NB4 (cell line): ENCODE measurements at places on chromosomes 4 and X.
A peak's percentile ranks its signal among the peaks of the same experiment; 100 is the strongest.

- DNase-seq: no peak
These were observed 1754.3 kb upstream of the AGA start for GRCh38 chr4:179196511-179196910.

DNA sequence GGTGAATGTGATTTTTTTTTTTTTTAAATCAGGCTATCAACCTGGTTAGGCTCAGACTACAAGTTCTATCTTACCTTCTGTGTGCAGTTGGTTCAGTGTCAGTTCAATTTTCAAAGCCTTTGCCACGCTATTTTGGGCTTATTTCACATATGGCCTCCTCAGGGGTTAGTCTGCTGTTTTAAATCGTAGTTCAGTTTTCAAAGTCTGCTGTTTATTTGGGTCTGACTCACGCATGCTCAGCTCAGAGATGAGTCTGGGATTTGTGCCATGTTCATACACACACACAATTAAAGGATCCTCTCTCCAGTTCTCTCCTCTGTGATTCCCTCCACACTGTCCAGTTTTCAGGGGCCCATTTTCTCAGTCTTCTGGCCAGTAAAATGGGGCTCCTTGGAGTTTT, 32.3 kb upstream of the ZFX start:
- no peak for DNase-seq

DNA sequence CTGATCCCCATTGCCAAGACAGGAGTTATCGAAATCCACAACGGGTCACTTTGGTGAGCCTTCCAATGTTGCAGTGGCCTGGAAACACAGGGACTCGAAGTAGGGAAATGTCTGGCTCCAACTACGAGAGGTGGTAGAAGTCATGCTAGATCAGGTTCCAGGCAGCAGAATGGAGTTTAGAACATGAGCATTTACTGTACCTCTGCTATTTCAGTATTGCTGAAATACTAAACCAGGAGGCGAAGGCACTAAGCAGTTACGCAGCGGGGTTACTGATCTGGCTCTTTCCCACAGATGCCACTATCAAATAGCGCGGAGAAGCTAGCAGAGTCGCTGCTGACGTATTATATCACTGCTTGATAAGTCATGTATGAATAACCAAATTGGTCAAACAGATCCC, 56.3 kb downstream of the PTCHD1 start:
- no peak for DNase-seq

DNA sequence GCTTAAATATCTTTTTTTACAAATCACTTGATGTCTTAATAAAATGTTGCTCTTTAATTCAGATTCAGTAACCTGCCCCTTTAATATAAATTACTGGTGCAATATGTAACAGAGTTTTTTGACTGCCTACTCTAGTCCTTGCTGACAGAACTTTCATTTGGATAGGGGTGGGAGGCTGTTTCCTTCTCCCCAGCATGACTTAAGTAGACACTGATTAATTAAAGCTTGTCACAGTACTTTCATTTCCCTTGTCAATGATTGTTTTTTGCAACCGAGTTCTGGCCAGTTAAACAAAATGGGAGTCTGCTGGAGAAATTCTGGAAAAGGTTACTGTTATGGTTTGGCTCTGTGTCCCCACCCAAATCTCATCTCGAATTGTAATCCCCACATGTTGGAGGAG, 37.3 kb upstream of the BBS12 start:
- DNase-seq: no peak

- no peak for DNase-seq
These were observed 109.1 kb downstream of the RBM47 start for GRCh38 chr4:40520533-40520932.

DNA sequence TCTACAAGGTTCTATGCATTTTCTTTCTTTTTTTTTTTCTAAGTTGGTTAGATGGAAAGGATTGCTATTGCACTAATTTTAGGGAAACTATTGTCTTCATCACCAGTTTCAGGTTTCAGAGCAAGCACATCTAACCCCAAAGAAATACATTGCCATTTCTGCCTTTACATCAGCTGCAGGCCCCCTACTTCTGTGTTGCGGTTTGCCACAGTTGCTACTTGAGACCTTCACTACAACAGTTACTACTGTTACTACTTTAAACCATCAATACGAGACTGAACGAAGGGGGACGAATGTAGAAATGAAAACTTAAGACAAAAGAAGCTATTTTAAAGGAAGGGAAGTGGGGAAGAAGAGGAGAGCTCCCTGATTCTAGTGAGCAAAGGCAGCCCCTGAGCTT, 256.7 kb upstream of the LCORL start:
- no peak for DNase-seq

GRCh38 chr4:130099105-130099504, 1003.2 kb downstream of the C4orf33 start:
- DNase-seq: no peak

GRCh38 chr4:152424977-152425376, 110.9 kb downstream of the FBXW7 start:
- DNase-seq: peak; percentile 64

- no peak for DNase-seq
These were observed 28.1 kb upstream of the LGI2 start for GRCh38 chr4:25058796-25059195.

DNA sequence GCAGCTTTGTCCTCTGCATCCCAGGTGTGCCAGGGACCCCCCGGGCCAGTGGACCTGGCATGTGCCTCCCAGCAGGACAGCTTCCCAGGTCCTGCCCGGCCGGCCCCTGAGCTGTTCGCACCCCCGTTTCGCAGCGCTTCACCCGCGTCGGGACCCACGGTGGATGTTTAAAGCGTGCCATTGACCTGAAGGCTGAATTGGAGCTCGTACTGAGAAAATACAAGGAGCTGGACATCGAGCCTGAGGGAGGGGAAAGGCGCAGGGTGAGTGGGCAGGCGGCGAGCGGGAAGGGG, 7.9 kb downstream of the UVSSA start:
- no peak for DNase-seq

DNA sequence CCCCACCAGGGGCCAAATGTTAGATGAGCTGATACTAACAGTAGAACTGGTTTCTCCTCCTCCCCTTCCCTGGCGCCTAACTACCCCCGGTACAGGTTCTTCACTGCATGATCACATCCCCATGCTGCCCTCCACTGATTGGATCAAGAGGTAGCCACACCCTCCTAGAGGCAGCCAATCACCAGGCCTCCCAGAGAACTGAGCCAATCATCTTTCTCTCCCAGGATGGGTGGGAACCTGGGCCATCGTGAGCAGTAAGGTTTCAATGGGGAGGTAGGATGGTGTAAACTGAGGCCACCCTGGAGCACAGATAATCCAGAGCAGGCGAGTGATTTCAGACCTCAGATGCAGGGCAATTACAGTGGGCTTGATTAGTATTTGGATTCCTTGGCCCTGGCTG, 64.2 kb downstream of the PPP2R2C start:
- peak; percentile 34 for DNase-seq

- no peak for DNase-seq
These were observed 145.9 kb upstream of the NLGN4X start for GRCh38 chrX:6374556-6374955.

- no peak for DNase-seq
These were observed 306.1 kb downstream of the PCDH18 start for GRCh38 chr4:137226221-137226620.

DNA sequence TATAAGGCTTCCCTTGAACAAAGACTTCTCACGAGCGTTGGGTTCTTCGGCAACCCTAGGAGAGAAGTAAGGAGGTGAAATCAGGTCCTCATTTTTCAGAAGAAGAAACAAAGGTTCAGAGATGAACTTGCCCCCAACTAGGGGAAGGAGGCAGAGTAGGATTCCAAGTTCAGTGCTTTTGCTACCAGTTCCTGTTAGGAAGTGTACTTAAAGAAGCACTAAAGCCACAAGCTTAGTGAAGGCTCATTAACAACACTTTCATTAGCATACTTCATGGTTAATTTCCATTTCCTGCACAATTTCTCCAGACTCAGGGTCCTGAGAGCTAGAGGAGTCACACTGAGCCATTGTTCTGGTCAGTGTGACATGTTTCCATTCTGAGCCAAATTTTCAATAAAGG, 52.1 kb downstream of the VSIG4 start:
- DNase-seq: peak; percentile 72

DNA sequence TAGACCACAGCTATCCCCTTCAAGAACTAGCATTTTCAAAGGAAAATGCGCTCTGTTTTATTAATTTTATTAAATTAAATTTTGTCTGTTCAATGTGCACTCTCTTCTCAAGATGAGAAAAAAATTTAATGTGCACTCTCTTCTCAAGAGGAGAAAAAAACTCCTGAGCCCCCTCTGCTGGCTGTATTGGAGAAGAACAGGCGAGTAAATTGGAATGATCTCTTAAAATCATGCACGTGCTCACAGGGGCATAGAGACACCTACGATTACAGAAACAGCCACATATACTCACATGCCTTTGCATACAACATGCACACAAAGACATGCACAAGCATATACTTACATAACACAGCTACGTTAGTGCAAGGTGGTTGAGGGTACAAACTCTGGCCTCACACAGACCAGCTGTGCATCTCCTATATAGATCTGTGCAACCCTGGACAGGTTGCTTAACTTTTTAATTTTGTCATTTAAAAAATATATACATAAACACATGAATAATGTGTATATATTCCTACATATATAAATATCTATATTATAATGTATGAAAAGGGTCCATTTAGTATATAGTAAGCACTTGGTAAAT, 176.2 kb upstream of the CXorf66 start:
- peak; percentile 31 for DNase-seq

GRCh38 chr4:66045913-66046312, 375.6 kb upstream of the EPHA5 start:
- DNase-seq: no peak

GRCh38 chrX:63526863-63527262, 175.7 kb upstream of the SPIN4 start:
- DNase-seq: no peak

- DNase-seq: no peak
These were observed 119.0 kb downstream of the APBB2 start for GRCh38 chr4:41095192-41095872.

DNA sequence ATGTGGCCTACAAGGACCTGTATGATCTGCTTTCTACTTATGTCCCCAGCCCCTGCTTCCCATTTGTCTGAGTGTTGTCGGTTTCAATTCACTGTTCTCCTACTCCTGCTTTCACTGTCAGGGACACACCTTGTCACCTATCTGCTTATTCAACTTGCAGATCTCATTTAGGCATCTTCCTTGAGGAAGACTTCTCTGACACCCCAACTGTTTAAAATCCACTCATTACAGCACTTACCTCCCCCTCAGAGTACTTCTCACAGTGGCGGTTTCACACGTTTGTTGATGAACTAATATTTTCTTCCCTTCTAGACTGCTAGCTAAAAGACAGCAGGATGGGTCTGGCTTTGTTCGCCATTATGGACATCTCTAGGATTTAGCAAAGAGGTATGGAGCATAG, 279.9 kb upstream of the TET2 start:
- DNase-seq: no peak

DNA sequence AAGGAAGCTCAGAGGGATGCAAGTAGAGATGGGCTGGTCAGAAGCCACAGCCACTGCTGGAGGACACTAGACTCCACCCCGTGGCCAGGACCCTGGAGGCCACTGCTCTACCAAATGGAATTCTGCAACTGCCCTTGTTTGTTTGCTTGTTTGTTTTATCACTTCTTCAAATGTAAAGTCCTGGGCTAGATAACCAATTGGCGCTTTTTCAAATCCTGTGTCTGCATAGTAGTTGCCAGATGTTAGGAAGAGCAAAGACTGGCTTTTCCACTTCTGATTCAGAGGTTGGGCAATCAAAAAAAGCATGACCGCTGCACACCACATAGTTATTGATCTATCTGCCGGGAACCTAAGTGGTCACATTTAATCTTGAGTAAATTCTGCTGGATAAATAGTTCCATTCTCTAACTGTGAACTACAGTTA, 255.2 kb upstream of the SFRP2 start:
- no peak for DNase-seq

GRCh38 chrX:39012621-39013111, 211.4 kb downstream of the MID1IP1 start:
- no peak for DNase-seq

DNA sequence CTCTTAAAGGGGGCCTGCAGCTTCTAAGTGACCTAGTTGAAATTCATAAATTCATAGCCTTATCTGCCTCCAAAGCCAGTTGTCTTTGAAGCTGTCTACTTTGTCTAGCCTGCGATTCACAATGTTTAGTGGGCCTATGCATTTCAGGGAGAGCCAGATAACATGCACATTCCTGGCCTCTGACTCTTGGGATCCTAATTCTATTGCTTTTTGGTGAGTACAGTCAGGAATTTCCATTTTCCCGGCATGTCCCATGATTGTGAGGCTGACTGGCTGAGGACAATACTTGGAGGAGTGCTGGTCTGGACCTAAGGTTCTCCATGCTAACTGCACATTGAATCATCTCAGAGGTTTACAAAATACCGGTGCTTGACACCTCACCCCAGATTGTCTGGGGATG, 155.0 kb downstream of the MSL3 start:
- DNase-seq: no peak

DNA sequence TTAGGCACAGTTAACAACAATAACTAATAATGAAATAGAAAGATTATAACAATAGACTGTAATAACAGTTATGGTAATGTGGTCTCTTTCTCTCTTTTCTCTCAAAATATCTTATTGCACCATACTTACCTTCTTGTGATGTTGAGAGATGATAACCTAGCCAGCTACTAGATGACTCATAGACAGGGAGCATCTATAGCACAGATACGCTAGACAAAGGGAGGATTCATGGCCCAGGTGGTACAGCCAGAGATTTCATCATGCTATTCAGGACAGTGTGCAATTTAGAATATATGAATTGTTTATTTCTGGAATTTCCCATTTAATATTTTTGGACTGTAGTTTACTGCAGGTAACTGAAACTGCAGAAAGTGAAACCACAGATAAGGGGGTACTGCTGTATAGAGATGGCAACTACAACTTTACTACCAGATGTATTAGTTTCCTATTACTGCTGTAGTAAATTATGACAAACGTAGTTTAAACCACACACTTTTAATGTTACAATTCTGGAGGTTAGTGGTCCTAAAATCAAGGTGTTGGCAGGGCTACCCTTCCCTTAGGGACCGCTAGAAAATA, 41.8 kb upstream of the MAGED1 start:
- DNase-seq: no peak
